Effector memory CD4-positive, alpha-beta T cell (primary cell): ENCODE measurements at places on chromosomes 5 and 9.

DNA sequence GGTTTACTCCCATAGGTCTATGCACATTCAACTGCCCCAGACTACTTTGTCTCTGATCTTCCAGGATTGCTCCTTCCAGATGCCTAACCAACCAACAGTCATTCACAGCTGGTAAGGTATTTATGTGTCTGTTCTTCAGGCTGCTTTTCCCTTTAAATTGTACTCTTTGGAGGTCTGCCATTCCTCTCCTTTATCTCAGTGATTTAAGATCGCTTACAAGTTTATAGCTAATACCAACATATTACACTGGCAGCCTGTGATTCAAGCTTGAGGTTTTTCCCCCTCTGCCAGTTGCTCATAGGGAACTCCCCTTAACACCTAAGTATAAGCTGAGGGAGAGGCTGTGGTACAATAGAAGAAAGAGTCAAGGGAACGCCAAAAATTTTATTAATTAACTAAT lies 711.7 kb upstream of the EDIL3 start:
- DNase-seq: no peak

- no peak for DNase-seq
Observed at GRCh38 chr9:6351737-6352136, 23.6 kb downstream of the TPD52L3 start.

DNA sequence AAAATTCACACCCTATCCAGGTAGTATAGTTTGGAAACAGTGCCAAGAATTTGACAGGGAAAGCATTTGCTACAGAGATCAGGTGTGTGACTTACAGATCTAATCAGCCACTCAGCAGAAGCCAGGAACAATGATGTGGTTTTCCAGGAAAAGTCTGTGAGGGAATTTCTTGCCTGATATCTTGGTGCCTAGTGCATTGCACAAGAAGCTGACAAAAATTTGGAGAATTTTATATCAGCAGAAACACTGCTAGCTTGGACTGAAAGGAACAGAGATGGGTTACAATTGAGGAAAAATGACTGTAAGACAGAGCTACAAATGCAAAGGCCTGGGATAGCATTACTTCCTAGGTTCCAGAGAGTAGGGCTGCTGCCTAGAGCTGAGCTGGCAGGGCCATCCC lies 658.1 kb upstream of the CHD1 start:
- DNase-seq: no peak

- no peak for DNase-seq
Observed at GRCh38 chr9:4137234-4137633, 162.6 kb downstream of the GLIS3 start.

DNA sequence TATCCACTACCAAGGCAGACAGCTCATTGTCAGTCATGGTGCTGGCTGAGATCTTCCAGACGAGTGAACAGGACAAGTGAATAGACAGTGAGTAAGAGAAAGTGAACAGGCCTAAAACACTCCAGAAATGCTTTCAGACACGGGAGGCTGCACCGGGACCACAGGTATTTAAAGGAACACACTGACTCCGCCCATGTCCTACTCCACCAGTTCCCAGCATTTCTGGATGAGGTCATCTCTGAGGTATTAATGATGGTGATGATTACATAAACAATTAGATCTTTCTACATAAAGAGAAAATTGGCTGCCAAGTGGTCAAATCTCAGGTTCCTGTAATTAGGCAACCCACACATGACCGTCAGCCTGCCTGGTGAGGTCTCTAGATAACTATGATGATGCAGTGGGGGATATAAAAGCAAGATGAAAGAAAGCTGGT lies at the start of gene ACTBL2:
TSS of gene ACTBL2 (minus strand) at position 141 of the 436 bp plus-strand sequence. CDS start at position 37, 104 bp downstream.
- DNase-seq: no peak
